ENCODE measurements at places on chromosomes 1 and 21. TPM values are rescaled to one million over a fixed set of nuclear protein-coding genes. Genes with fewer than 3 reads are reported as not detected.

Gene CTSS
- total RNA-seq, result 51.9 TPM

Gene CACYBP
- 60.8 TPM for total RNA-seq

Gene BRDT
- total RNA-seq, result not detected

Gene DLGAP3
- total RNA-seq, result 0.42 TPM

Gene ECE1
- 94.0 TPM for total RNA-seq

Gene NPHS2
- not detected for total RNA-seq

Gene MYOG
- total RNA-seq, result not detected

Gene NBPF4
- 0.42 TPM for total RNA-seq

Gene CD46
- total RNA-seq, result 125 TPM

Gene ATP6V1G3
- total RNA-seq, result not detected

DNA sequence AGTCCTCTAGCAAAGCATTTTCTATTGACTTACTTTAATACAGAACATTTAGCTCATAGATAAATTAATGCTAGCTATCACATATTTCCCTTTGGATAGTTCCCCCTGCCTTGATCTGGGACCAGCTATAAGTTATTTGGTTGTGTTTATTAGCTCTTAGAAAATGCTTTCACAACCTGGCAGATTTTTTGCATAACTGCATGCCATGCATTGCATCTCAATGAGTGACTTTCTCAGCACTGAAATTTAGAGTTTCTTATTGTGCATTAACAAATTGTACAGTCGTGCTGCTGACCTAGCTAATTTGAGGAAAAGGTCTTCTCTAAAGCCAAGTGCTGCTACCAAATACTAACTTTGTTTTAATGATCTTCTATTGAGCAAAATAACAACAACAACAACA lies 164.8 kb downstream of the PLPPR5 start:
- DNase-seq, result no peak

DNA sequence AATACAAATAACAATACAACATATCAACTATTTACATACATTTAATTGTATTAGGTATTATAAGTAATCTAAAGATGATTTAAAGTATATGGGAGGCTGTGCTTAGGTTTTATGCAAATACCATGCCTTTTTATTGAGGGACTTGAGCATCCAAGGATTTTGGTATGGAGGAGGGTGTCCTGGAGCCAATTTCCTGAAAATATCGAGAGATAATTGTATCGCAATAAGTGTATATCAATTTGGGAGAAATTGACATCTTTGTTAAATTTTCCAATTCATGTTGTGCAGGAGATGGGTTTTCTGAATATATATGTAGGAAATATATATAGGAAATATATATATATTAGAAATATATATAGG lies 63.5 kb downstream of the ATP1A1 start:
- no peak for DNase-seq

DNA sequence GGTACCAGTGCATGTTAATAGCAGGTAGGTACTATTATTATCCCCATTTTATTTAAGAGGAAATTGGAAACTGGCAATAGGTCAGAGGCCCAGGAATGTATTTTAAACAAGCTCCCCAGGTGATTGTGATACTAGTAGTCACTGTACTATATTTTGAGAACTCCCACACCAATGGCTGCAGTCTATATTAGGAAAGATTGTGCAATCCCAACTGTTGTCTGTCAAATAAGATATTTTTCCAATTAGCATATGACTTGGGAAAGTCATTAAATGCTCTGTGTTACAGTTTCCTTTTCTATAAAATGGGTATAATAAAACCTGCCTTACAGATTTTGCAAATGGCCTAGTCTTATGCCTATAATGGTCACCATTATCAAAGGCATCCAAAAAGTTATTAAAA lies 94.2 kb upstream of the DMRTA2 start:
- DNase-seq, result no peak

GRCh38 chr1:220962031-220962751 lies 82.9 kb downstream of the HLX start:
- no peak for DNase-seq

DNA sequence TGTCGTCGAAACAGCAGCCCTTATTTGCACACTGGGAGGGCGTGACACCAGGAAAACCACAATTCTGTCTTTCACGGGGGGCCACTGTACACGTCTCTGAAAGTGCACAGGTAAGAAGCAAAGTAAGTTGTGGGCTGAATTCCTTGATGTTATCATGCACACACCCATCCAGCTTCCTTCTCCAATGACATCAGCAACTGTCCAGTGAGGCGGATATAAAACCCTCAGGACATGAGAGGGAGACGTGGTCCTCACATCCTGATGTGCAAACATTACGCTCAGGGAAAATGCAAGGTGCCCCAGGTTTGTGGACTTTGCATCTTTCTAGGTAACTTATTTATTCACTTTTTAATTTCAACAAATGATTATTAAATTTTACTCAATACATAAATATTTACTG lies 3.0 kb downstream of the TFF1 start:
- no peak for DNase-seq

- no peak for DNase-seq
Observed at GRCh38 chr21:38809198-38809878, 3.6 kb downstream of the ETS2 start.

GRCh38 chr1:172270605-172271004 lies 149.9 kb upstream of the C1orf105 start:
- DNase-seq, result no peak

DNA sequence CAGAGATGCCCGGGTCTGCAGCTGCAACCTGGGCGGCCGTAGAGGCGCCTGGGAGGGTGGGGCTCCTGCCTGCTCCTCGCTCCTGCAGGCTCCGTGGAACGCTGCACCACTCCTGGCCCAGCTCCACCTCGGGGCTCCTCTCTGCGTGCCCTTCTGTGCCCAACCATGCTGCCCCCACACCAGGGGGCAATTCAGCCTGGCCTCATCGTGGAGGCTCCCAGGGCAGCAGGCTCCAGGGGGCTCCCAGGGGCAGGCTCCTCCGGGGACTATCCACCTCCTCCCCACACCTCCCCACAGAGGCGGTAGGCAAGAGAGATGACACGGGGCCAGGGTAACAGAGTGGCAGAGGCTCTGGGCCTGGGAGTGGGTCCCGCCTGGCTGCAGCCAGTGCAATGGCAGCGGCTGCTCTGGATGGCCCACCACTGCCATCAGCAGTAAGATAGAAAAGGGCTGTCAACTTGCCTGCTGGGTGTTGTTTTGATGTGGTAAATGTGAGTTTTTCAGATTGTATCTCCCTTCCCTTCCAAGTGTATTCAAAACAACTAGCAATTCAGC lies 22.4 kb upstream of the LRRC8C start:
- DNase-seq, result no peak

- DNase-seq, result no peak
Observed at GRCh38 chr1:221397606-221398005, 344.3 kb downstream of the DUSP10 start.

GRCh38 chr1:53715478-53715877 lies 23.5 kb downstream of the GLIS1 start:
- no peak for DNase-seq

DNA sequence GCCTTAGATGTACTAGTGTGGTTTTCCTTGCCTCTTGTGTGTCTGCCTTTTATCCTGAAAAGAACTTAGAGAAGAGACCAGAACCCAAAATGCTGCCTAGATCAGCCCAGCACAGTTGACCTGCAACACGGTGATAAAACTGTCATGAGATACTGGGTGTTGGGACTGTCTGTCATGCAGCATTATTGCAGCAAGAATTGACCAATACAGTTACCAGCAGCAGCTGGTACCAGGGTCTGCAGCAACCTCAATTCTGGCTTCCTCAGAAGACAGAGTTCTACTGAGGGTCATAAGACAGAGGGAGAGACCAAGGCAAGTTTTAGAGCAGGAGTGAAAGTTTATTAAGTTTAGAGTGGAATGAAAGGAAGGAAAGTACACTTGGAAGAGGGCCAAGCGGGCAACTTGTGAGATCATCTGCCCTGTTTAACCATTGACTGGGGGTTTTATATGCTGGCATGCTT lies 182.0 kb downstream of the DYRK1A start:
- no peak for DNase-seq

- DNase-seq, result no peak
Observed at GRCh38 chr1:185463011-185463410, 146.0 kb upstream of the IVNS1ABP start.

DNA sequence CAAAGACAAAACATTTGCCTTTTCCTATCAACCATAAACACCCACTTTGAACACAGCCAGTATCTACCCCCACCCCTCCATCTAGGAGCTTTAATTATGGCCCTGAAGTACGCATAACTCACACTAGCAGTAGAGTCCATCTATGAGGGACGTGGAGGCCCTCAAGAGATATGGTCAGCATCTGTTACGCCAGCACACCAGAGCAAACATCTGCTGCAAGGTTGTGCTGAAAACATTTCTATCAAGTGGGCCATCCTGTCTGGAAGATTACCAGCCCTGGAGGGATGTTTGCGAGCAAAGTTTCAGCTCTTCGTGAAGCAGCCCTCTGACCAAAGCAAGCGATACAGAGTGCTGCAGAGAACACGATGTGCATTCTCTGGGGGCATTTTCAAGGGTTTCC lies 74.6 kb downstream of the SLC45A1 start:
- no peak for DNase-seq

DNA sequence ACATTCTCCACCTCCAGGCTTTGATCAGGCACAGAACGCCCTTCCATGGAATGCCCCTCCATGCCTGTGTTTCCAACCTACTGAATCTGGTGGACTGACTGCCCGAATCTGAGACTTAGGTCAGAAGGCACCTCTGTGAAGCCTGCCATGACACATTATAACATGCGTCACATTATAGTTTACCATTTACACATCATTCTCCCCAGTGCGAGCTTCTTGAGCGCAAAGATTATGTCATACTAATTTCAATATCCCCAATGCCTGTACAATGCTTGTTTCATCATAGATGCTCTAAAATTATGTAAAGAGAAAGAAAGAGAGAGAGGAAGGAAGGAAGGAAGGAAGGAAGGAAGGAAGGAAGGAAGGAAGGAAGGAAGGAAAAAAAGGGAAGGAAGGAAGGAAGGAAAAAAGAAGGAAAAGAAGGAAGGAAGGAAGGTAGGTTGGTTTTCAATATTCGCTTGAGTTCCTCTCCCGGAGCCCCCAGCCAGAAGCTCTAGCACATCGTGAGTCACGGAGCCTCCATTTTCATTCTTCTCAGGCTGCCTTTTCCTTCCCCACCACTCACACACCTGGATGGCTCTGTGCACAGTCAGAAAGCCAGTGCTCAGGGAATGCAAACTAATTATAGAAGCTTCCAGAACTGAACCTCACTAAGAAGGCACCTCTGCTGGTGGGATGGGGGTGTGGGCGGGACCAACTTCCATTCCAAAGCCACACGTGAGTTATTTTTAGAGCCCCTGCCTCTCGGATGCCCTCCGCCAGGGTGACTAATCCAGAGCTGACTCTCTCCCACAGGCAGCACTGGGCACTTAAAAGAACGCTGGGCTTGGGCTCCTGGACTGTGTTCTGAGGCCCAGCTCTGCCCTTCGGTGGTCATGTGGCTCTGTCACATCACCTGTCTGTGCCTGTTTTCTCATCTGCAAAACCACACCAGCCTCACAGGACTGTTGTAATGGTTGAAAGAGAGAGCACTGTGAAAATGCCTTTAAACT lies 27.4 kb downstream of the LAMB3 start:
- no peak for DNase-seq

DNA sequence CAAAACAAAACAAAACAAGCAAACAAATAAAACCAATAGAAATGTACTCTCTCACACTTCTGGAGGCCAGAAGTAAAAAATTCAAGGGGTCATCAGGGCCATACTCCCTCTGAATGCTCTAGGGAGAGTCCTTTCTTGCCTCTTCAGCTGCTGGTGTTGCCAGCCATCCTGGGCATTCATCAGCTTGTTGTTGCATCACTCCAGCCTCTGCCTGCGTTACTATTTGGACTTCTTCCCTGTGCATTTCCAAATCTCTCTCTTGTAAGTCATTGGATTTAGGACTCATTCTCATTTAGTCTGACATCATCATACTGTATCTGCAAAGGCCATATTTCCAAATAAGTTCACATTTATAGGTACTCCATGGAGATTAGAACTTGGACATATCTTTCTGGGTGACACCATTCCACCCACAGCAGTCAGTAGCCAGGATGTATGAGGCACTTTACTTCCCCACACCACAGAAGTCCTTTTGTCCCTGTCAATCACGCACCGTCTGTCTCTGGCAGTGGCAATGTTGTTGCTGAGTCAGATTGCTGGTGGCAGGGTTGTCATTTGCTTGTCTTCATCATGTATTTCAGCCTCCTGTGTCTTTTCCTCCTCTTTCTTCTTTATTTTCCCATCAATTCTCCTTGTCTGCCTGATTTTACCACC lies 151.0 kb upstream of the KCNJ6 start:
- DNase-seq, result no peak

GRCh38 chr1:6724517-6725141 lies 23.0 kb upstream of the DNAJC11 start:
- no peak for DNase-seq

GRCh38 chr1:226312065-226312464 lies 3.1 kb upstream of the LIN9 start:
- no peak for DNase-seq

Data from tibial nerve (tissue), 4 donors.